Brain pericyte (primary cell): ENCODE measurements at places on chromosomes 6 and 20.

DNA sequence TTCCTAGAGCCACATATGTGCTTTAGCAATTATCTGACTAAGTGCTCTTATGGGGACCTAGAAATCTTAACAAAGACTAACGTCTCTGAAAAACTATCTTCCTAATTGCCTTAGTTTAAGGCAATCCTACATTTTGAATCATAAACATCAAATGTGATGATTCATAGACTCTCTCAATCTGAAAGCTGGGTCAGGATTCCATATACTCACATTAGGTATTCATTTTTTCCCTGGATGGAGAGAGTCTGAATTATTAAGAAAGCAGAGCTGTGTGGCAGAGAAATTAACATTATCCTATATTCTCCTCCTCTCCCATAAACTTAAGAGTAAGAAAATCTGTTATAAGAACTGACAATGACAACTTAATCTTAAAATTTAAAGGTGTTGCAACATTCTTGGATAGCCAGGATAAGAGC, 1.6 kb upstream of the PRL start:
- DNase-seq: no peak

GRCh38 chr20:16641511-16642023, 68.3 kb upstream of the KIF16B start:
- no peak for DNase-seq

- DNase-seq: no peak
These were observed 79.6 kb downstream of the IPCEF1 start for GRCh38 chr6:154276810-154277628.

DNA sequence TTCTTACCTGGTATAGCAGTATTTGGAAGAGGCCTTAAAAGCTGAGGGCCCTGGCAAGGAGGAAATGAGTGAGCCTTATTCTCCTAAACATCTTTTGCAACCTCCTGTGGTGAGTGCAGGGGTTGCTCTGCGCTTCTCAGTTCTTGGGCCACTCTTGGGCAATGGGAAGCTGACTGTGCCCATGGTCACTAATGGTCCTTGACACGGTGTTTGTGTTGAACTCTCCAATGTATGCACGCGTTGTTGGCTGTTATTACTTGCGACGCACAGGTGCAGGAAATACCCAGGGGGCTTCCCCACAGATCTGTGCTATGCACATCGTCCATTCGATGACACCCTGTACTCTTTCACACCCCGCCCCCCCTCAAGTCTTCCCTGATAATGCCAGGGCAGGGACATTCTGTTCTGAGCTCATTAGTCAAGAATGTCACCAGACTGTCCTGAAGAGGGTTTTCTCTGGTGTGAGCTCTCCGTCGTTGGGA, 79.7 kb downstream of the EDN1 start:
- DNase-seq: no peak

DNA sequence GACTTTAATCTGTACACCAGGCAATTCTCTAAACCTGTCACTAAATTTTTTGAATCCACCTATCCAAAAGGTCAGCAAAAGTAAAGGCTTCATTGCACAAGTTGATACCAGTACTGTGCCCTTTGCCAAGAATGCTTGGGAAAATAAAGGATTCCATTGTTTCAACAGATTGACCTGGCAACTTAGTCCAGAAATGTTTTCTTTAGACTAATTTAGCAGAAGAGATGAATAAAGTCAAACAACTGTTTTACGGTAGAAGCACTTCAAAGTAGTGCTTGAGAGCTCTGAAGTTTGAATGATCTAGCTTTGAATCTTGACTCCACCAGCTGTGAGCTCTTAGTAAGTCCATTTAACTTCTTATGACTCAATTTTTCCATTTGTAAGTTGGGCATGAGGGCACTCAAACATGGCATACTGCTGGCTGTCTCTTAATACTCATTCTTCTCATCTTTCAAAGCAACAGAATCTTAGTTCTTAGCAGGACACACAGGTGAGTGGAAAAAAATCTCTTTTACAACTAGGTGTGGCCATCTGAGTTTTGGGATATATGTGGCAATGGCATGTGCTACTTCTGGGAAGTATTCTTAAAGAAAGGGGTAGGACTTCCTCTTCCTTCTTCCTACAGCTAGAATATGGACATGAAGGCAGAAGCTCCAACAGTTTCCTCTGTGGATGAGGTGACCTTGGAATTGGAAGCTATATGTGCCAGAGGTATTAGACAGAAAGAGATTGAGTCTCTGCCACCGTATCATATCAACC, 55.9 kb upstream of the LOC128125822 start:
- DNase-seq: no peak

GRCh38 chr6:2529211-2529719, 221.5 kb downstream of the MYLK4 start:
- no peak for DNase-seq

GRCh38 chr20:63290677-63291472, 2.1 kb upstream of the COL20A1 start:
- DNase-seq: no peak

GRCh38 chr6:92756912-92757311, 662.4 kb downstream of the EPHA7 start:
- DNase-seq: no peak
